ENCODE measurements at places on chromosomes 6 and 20.

GRCh38 chr6:150633486-150633834 lies 33.8 kb downstream of the PLEKHG1 start:
- DNase-seq, result no peak

DNA sequence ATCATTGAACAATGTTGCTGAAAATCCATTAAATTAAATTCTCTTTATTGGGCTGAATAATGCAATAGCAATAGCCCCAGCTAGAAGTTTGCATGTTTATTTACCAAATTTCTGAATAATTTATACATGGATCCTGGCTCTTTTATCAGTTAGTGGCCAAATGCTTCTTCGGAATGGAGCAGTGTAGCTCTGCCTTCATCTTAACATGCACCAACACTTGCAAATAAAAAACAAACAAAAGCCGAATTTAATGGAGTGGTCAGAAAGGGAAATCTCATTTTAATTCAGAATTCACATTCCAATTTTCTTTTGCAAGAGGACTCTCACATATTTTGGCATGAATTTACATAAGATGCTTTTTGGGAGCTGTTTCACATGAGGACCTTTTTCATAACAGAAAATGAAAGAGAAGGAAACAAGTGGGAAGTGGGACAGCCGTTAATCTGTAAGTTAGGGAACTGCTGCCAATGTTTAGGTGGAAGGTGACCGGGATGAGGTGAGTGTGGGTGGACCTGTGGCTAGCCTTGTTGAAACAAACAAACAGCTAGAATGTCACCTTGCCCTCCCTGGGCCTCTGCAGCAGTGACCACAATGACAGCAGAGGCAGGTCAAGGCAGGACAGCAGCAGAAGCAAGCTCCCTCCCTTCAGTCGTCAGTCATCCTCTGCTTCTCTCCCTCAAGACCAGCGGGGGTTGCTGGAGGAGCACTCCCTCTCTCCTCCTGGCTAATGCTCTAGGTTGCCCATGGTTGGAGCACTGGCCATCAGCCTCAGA lies 73.2 kb downstream of the INSM1 start:
- DNase-seq, result no peak

DNA sequence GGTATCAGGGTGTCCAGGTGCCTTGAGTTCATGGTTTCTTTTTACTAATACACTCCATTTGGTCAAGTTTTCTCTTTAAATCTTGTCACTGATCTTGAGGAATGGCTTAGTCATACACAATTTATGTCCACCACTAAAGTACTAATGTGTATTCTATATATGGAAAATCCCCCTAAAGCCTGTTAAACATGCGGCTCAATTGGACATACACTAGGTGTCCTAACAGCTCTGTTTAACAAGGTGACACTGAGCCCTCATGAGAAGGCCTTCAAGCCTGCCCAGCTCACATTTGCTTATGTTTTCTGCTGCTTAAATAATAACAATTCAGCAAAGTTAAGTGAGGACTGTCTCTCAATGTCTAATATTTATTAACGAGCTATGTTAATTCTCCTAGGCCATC lies 31.5 kb downstream of the PDE7B start:
- DNase-seq, result no peak

DNA sequence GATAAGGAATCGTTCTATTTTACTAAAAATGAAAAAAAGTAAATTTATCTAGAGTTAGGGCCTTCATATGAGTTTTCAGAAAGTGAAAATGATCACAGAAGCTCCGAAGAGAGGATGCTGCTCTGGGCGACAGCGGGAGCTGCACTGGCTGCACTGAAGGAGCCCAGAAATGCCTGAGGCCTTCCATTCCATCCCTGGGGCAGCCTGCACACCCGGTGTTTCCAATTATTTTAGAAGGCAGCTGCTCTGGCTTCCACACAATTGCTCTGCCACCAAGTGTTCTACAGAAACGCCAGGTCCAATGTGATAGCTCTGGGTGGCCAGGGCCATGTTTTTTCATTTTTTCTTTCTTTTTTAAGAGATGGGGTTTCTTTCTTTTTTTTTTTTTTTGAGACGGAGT lies 3.6 kb downstream of the DTNBP1 start:
- DNase-seq, result no peak

DNA sequence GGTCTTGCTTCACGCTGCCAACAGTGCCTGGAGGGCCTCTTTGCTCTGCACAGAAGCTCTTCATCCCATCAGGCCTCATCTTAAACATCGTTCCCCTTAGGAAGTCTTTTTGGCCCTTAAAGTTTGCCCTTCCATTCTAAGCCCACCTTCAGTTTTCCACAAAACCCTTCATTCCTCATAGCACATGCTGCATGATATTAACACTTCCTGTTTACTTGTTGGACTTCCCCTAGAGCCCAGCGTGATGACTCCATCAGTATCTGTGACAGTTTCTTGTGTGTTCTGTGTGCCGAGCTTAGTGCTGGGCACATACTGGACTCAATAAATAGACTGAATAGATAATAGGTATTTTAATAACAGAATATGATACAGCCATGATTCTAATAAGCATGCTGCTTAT lies 2.2 kb downstream of the NT5DC1 start:
- DNase-seq, result no peak

GRCh38 chr6:132204591-132204990 lies 196.7 kb downstream of the MOXD1 start:
- DNase-seq, result no peak

GRCh38 chr6:47151232-47151898 lies 109.2 kb upstream of the ADGRF1 start:
- no peak for DNase-seq

DNA sequence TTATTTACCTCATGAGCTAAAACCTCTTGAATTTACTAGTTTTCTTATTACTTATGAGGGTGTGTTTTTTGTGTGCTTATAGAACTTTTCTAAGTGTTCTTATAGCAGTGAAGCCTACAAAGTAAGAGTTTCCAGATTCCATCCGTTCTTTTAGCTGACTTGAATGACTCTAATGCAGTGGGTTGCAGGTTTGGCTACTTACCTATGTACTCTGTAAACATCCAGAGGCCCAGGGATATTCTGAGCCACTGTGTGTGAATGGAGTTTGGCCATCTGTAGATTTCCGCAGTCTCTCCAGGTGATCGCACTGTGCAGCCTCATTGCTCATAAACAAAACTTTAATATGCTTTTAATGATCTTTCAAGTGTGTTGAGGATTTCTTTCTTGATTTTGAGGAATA lies 157.8 kb downstream of the MYO6 start:
- DNase-seq, result no peak

GRCh38 chr6:71332012-71332411 lies 43.4 kb downstream of the OGFRL1 start:
- no peak for DNase-seq

- DNase-seq, result no peak
Measured at GRCh38 chr6:14922706-14923460, 323.0 kb upstream of the JARID2 start.

DNA sequence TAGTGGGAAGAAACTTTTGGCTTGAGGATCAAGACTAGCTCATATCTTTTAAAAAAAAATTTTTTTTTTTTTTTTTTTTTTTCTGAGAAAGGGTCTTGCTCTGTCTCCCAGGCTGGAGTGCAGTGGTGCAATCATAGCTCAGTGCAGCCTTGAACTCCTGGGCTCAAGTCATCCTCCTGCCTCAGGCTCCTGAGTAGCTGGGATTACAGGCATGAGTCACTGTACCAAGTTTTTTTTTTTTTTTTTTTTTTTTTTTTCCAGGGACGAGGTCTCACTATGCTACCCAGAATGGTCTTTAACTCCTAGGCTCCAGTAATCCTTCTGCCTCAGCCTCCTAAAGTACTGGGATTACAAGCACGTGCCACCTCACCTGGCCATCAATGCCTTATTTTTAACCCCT lies 27.9 kb downstream of the GCLC start:
- DNase-seq, result peak; percentile 28

DNA sequence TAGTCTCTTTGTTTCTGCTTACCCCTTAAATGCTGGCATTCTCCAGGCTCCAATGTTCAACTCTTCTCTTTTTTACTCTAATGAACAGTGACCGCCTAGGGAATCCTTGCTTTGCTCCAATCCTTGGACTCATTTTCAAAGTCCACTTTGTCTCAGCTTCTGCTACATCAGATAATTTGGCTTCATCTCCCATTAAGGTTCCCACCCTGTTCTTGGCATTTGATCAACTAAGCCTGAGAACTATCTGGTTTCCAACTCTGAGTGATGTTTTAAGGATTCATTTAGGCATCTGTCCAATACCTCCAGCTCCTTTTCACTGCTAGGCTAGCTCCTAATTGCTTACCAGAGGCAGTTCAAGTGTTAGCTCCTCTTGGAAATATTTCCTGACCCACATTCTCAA lies 64.9 kb downstream of the ME1 start:
- peak; percentile 75 for DNase-seq

DNA sequence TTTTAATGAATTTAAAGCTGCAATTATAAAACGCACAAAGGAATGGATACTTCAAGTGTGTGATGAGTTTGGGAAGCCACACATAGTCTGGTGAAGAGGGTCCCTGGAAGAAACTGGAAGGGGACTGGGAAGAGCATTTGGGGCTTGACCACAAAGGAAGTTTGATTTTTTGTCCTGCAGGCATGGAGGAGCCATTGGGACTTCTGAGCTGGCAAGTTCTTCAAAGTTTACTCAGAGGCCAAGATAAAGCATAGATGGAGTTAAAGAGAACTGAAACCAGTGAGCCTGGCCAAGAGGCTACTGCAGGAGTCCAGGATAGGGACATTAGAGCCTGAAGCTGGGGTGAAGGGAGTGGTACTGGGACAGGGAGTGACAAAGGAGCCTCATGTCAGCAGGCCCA lies 95.0 kb downstream of the AIG1 start:
- no peak for DNase-seq

- DNase-seq, result peak; percentile 11
Measured at GRCh38 chr6:20978151-20978614, 443.9 kb downstream of the CDKAL1 start.

DNA sequence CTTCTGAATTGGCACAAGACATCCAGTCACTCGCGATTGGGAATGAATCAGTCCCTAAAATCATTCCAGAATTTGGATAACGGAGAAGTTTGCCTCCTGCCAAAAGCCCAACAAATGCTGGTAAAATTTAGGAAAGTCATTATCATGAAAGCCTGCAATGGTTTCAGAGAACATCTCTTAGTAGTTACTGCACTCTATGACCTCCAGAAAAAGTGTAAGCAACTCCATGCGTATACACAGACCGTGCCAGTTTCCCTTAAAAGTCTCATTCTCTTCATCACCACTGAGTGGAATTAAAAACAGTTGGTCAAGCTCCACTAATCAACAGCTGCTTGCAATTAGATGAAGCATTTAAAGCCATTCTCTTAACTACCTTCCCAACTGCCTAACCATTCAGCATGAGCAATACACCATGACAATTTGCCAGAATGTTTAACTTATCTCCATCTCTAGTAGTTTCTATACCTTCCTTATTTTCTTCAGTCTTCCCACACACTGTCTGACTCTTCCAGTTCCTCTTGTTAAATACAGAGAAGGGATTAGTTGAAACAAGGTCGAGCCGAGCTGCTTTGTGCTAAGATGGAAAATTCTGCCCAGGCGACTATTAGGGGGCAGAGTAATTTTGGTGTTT lies 183.6 kb upstream of the PRDM1 start:
- DNase-seq, result no peak

DNA sequence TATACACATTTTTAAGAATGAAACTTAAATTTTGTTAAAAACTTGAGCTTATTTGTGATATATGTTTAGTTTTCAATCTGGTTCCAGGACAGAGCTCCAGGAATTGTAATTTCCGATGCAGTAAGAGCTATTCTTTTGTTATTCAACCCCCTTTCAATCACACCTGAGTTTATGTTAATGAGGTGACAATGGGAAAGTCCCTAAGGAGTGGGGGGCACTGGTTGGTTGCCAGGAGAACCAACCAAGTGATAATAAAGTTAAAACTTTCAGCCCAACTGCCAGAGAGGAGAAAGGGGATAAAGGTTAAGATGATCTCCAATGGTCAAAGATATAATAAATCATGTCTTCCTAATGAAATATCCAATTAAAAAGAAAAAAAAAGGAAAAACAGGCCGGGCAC lies 19.8 kb downstream of the MDN1 start:
- DNase-seq, result no peak

DNA sequence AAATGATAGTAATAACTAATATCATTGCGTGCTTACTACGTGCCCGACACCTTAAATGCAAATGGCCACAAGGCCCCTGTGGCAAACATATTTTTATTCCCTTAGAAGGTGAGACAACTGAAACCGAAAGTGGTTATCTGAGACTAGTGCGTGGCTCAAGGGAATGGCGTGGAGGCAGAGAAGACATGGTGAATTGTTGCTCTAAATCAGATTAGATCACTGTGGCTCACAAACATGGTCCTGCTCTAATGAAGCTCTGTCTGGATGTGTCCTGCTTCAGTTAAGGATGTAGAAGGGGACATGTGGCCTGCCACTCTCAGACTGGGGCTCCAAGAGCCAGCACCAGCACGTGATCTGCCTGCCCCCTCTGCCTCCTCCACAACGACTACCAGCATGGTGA lies 124.2 kb upstream of the GMDS start:
- no peak for DNase-seq

DNA sequence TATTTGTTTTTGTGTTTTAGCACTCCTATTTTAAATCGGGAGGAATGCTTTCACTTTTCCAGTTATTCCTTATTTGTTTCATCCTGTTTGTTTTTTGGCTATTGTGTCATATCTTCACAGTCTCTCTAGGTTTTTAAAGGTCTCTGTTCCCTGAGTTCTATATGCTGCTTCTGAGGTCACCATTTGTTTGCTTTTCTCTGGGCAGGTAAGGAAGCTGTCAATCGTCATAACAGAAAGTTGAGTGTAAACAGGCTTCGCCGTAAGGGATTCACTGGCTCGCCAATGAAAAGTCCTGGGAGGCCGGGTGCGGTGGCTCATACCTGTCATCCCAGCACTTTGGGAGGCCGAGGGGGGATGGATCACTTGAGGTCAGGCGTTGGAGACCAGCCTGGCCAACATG lies 48.7 kb upstream of the RPS6KA2 start:
- no peak for DNase-seq

DNA sequence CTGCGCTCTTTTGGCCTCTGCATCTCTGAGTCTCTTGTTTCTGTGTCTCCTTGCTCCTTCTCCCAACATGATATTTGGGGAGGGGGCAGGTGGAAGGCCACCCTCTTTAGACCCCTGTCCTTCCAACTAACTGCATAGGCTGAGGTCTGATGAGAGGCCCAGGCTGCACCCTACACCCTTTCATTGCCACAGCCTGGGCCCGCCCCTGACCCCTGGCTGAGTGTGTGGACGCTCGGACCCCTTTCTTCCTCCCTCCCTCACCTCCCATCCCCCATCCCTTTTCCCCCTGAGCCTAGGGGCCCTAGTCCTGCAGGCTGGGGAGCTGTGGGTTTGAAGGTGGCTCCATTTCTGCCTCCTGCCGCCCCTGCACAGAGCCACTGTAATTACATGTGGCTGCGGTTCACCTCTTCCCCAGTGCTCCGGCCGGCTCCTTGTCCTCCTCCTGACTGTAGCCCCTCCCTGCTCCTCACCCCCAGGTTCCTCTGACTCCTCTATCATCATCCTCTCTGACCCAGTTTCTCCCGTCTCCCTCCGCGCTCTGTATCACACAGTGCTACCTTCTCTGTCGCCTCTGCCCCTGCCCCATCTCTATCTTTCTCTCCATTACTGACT lies 6.8 kb downstream of the MDFI start:
- no peak for DNase-seq
